ENCODE measurements at places on chromosomes 5 and 9.

DNA sequence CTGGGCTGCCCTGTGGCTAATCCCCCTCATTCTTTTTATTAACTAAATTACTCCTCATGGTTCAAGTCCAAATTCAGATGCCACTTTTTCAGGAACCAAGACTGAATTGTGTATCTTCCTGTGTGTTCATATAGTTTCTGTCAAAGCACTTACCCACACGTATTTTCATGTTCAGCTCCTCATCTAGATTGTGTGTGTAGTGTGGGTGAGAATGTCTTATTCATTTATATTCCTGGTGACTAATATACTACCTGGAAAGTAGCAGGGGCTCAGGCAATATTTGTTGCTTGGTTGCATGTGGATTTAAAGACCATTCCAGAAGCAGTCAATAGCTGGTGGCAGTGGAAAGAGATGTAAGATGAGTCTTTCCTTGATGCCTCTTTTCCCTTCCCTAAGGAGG lies 48.5 kb upstream of the SRP19 start:
- DNase-seq, result no peak

DNA sequence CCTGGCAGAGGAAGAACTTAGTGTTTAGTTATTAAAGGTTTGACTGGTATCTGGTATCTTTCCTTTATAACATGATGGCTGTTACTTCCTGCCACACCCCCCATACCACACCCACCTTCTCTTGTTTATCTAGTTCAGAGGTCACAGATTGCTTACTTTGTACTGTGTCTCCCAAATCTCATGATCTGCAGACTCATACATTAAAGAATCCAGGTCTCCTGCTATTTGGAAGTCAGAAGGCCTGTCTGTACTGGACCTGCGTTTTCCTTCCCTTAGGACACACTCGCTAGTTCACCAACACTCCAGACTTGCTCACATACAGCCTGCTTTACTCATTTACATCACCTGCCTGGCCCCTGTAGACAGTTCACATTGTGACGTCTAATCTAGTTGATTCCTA lies 39.3 kb downstream of the NUDT12 start:
- no peak for DNase-seq

DNA sequence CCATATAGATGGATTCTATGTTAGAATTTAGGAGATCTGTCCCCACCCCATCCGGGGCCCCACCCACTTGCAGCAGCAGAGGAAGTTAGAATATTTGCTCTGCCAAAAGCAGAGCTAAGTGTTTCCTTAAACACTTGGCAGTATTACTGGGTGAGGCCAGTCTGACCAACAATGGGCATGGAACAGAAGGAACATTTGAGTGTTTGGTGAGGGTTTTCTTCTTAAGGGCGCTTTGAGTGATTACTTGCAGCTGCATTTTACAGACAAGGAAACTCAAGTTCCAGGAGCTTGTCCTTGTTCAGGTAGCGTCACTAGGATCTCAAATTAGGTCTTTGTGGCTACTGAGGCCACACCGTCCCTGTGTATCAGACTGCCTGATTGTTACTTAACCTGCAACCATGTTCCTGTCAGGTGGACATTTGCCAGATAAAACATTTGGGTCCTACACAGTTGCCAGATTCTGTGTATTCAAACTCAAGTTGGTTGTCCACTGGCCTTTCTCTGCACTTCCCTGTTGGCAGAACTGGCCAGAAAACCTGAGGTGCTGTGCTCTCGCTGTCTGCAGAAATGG lies 59.3 kb downstream of the SLC46A2 start:
- peak; percentile 38 for DNase-seq

- no peak for DNase-seq
Observed at GRCh38 chr5:110460837-110461236, 265.6 kb downstream of the TMEM232 start.

- DNase-seq, result no peak
Observed at GRCh38 chr5:105752801-105753200, 1917.9 kb downstream of the EFNA5 start.

DNA sequence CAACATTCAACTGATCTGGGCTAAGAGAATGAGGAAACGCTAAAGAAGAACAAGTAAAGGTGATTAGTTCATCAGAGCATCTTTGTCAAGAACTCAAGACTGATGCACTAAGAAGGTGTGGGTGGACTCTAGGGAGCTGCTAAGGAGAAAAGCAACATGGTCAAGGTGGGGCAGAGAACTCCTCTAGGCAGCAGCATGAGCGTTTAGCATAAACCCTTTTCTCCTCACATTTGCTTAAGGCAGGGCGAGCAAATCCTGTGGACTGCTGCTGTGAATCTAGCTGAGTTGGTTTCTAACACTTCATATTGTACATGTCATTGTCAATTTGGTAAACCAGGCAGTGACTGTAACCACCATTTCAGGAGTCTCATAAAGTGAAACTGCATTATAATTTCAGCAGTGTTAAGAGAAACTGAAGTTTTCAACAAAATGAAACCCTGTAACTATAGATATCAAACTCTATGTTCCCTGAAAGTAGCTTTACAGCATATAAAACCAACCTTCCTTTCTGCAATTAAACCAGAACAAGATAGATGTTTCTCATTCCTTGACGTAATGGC lies 45.9 kb upstream of the MAN2A1 start:
- no peak for DNase-seq

- DNase-seq, result no peak
Observed at GRCh38 chr5:151820903-151821302, 49.1 kb downstream of the G3BP1 start.

DNA sequence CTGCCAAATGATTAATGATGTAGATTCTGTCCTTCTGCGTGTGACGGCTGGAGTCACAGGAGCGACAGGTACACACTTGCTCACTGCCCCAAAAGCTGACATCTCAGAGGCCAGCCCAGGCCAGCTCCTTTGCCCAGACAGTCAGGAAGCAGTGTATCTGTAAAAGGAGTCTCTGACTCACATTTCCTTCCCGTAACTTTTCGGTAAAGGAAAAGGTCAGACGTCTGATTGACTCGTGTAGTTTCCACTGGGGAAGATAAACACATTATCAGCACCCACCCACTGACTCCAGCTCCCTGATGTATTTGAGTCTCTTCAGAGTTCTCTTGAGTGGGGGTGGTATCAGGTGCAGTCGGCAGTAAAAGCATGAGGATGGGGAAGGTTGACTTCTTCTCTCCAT lies 64.4 kb upstream of the WWC1 start:
- no peak for DNase-seq

DNA sequence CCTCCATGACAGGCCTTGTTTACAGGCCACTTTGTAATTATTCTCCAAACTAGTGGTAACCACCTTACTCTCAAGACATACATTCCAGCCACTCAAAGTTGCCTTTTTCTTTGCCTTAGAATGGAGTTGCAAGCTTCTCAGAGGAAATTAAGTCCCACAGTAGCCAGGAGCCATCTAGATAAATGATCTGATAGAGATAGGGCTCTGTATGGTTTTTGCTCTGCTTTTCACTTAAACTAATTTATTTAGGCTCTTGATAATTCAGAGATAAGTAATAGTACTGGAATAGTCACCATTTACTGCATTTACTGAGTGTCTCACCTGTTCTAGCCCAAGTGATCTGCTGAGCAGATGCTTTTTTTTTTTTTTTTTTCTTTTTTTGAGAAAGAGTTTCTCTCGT lies 7.5 kb downstream of the LARP1 start:
- no peak for DNase-seq

DNA sequence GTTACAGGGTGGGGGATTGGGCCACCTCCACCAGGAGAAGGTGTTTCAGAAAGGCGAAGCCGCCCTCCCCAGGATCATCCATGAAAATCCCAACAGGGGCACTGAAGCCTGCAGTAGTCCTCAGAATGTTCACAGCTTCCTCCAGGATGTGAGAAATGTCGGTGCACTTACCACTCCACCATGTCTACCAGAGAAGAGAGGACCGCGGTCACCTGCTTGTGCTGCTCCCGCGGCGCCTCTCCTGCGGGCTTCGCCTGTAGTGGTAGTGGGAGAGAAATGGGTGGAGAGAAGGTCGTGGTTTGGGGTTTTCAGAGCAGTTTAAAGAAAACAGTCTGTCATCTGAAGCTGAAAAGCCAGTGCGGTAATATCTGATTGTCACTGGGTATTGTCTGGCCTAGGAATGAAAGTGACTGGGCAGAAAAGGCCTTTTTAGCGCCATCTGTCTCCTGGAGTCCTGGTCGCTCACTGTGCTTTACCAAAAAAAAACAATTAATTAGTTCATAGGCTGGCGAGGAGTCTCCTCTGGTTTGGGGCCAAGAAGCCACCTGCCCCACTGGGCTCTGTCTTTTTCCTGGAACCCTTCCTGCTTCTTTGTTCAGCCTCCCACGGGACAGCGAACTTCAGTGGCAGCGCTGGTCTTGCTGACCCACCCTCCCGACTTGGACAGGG lies 23.0 kb upstream of the PPP1R26 start:
- no peak for DNase-seq

GRCh38 chr5:124660229-124661093 lies 86.0 kb downstream of the ZNF608 start:
- no peak for DNase-seq

- DNase-seq, result no peak
Observed at GRCh38 chr9:73023025-73023541, 70.2 kb upstream of the ALDH1A1 start.
